ENCODE measurements at places on chromosomes 12 and 14. TPM values are rescaled to one million over a fixed set of nuclear protein-coding genes. Genes with fewer than 3 reads are reported as not detected.
A peak's percentile ranks its signal among the peaks of the same experiment; 100 is the strongest.

DNA sequence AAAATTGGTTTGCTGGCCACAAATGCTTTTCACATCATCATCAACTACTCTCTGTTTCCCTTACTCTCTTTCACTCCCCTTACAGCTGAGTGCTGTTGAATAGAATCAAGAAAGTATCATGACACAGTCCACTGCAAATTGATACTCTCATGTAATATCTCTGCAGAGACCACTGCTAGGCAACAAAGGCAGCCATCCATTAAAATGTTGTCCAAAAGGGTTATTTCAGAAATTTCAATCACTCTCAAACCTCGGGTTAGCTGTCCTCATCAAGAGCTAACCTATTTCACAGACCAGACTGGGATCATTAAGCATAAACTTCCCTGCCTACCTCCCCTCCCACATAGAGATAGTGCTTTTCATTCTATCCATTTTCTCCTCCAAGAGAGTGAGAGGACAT, 186.7 kb downstream of the PLCZ1 start:
- no peak for DNase-seq

DNA sequence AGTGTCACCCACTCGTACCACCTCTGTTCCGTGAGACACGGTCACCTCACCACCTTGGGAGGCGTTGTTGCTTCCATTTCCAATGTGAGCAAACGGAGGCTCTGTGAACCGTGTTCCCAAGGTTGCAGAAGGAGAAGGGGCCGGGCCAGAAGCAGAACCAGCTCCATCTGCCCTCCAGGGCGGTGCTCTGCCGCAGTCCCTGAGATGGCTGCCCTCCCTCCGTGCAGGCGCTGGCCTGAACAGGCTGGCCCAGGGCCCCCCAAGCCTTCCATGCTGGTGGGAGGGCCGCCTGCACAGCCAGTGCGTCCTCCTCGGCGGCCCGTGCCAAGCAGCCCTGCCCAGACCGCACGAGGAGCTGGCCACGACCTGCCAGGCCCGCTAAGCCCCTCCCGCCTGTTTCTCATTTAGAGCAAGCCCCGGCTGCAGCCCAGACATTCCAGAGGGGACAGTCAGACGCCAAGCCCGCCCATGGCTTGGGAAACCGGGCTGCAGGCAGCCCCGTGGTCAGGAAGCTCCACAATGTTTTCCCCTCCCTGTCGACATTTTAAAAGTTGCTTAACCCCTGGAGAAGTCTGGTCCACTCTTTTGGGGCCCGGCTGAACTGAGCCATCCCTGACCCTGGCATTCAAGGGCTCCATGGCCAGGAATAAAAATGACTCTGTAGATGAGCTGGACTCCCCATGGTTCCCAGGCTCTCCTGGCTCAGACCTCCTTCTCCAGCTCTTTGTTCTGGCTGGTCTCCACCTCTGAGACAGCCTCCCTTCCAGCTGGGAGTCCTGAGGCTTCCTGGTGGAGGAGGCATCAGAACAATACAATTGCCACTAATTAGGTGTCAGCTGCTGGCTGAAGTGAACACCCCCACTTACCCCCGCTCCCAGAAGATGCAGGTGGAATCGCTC, 236.0 kb downstream of the BCL11B start:
- peak; percentile 60 for DNase-seq

Gene OTOGL
- total RNA-seq: 0.76 TPM

Gene COX8C
- not detected for total RNA-seq

DNA sequence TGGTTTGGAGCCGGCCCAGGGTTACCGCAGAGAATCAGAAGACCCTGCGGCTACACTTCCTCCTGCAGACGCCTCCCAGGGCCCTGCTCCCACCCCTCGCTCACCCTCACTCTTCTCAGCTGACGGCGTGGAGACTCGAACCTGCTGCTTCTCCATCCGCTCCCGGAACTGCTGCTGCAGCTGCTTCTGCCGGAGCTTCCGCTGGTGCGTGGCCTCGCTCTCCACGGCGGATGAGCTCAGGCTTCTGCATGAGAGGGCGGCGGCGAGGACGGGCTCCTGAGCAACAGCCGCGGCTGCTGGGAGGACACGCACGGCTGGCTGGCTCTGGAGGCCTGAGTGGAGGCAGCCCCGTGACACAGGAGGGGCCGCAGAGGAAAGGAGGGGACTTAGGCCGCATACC, 33.3 kb downstream of the RAD52 start:
- no peak for DNase-seq
